Stimulated activated CD4-positive, alpha-beta T cell treated with anti-CD3 and anti-CD28 coated beads, Interleukin-4, amount 100 ng/mL, for 24 hours (primary cell): ENCODE measurements at places on chromosomes 3 and 15.
A peak's percentile ranks its signal among the peaks of the same experiment; 100 is the strongest.

DNA sequence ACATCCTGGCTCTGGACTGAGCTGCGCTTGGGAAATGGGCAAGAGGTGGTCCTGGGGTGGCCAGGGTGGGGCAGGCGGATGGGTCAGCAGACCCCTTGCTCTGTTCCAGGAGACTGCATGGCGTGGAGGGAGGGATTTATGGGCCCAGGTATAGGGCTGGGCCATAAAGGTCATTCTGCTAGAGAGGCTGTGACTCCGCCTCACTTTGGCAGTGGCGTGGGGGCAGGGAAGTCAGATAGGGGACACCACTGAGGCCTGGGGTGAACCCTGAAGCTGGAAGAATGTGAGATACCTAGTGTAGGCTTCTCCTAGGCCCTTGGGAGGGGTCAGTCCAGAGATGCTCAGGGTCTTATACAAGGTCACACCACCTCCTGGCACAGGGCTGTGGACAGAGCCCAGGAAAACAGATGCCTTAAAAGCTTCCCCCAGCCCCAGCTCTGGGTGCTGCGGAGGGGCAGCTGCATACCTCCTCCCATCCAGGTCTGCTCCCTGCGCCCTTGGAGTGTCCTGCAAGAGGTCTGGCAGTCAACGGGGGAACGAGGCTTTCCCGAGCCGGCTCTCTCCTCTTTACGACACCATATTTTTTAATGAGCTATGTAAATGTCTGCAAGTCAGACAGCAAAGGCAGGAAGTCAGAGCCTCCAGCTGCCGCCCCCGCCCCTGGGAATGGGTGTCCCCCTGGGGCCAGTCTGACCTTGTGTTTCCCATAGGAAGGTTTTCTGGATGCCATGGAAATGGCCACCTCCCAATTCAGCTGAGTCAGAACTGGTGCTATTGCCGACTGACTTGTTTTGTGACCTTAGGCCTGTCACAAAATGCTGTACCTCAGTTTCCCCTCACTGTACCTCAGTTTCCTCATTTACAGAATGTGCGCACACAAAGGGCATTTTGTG lies 26.3 kb downstream of the LINGO1 start:
- DNase-seq: no peak

DNA sequence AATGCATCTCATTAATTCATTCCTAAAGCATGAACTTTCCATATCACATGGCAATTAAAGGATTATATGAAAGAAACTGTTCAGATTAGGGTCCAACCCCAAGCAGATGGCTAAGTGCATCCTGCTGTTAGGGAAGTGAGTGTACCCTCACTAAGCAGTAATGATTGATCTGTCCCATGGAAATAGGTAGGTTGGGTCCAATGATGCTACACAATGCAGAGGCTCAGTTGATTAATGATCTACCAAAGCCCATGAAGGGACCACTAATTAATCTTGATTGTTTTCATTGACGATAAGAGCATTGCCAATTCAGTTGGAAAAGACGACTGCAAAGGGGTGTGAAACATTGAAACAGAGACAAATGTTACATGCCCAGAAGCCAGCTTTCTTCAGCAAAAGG lies 194.5 kb upstream of the LRTM1 start:
- DNase-seq: no peak

GRCh38 chr15:75112278-75112847 lies 89.0 kb downstream of the PPCDC start:
- DNase-seq: no peak

DNA sequence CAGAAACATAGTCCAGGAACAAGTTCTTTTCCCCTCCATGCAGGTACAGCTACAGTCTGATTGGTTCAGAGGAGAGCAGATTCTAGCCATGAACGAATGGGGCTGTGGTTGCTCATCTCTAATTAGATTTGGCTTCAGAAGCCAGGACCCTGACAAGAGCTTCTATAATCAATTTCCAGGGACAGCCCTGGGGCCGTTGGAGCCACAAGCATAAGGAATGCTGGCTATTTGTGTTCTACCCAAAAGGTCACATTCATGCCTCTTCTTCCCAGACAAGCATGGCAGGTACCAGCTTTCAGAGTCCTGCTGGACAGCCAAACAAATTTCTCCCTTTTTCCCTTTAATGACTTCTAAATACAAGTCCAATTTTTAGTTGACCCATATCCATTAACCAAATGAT lies 215.5 kb upstream of the LRTM1 start:
- no peak for DNase-seq

DNA sequence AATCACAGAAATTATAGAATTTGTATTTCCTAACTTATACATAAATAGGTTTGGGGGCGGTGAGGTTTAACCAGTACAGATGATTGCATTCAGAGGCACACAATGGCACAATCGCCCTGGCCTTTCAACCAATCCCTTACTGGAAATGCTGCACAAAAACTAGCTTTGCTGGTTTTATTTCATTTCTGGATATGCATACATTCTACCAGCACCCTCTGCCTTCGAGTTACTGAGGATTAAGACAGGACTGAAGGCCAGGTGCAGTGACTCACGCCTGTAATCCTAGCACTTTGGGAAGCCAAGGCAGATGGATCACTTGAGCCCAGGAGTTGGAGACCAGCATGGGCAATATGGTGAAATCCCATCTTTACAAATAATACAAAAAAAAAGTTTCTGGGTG lies 336.1 kb downstream of the ARRDC4 start:
- DNase-seq: no peak

- peak; percentile 33 for DNase-seq
Observed at GRCh38 chr3:187999821-188000220, 154.1 kb upstream of the LPP start.

DNA sequence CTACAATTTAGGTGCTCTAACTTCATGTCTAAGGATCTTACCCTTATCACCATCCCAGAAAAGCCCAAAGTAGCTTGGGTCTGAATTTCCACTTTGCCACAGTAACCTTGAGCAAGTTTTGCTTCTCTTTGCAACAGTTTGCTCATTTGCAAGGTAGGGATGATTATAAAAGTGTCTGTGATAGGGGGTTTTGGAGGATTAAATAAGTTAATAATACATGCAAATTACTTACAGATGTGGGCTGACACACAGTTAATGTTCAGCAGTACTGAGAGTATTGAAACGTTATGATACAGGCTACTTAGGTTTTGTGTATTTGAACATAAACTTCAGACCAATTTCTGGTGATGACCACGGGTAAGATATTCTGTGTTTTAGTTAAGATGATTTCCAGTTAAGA lies 444.7 kb upstream of the TPRG1 start:
- no peak for DNase-seq

DNA sequence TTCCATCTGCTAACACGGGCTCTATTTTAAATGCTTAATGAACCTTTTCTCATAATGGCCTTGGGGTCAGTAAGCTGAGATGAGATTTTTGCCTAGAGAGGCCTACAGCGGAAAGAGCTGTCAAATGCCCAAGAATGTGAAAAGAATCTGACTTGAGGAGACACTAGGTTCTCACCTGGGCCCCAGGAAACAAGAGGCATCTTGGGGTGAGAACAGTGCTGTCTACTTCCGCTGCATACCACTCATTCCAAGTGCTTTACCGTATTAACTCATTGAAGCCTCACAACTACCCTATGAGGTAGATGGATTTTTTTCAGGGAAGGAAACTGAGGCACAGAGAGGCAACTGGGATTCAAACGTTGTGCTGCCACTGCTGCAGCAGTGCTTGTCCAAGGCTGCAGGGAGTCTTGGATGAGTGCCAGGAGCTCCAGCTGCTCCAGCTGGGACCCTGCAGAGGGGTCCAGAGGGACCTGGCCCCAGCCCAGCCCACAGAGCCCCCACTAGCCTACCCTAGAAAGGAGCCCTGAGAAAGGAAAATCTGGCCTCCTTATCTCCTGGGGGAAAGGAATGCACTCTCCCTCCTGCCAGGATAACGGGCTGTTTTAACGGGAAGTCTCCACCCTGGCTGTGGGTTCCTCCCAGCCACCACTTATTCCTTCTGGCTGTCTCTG lies 68.4 kb downstream of the SLC12A8 start:
- no peak for DNase-seq

GRCh38 chr3:128559486-128560225 lies 66.7 kb upstream of the GATA2 start:
- DNase-seq: no peak

GRCh38 chr3:168044049-168044448 lies 51.7 kb downstream of the GOLIM4 start:
- no peak for DNase-seq

DNA sequence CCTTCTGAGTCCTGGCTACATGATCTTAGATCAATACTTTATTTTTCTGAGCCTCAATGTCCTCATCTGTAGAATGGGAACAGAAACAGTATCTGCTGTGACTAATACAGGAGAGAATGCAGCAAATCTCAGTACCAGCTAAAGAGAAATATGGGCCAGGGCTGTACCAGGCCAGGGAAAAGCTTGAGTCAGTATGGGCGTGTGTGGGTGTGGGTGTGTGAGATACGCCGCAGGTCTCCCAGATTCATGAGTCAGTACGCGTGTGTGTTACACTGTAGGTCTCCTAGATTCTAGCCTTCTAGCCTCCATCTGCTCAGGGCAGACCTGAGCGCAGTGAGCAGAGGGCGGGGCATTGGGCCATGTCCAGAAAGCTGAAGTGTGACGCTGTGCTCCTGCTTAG lies 15.2 kb downstream of the GNAI2 start:
- DNase-seq: peak; percentile 70

DNA sequence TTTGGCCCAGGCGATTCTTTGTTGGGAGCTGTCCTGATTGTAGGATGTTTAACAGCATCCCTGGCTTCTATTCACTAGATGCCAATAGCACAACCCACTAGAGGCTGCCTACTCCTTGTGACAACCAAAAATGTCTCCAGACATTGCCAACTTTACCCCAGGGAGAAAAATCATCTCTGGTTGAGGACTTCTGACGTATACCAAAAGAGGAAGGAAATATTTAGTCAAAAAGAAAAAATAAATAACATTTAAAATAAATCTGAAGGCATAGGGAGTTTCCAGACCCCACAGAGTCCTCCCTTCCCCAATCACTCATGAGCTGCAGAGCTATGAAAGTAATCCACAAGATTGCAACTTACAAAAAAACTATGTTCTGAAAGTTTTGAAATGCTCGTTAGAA lies 61.0 kb downstream of the MECOM start:
- no peak for DNase-seq

DNA sequence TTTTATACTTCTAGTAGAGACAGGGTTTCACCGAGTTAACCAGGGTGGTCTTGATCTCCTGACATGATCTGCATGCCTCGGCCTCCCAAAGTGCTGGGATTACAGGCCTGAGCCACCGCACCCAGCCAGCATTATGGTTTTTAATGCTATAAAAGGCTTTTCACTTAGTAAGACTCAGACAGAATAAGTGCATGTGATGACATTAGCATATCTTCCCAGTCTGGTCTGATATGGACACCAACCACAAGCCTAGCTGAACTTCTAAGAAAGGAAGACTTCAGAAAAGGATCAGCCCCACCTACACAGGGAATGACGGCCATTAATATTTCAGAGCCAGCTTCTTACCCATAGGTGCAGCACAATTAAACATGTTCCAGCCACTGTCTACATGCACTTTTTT lies 27.0 kb downstream of the GRK7 start:
- DNase-seq: no peak

DNA sequence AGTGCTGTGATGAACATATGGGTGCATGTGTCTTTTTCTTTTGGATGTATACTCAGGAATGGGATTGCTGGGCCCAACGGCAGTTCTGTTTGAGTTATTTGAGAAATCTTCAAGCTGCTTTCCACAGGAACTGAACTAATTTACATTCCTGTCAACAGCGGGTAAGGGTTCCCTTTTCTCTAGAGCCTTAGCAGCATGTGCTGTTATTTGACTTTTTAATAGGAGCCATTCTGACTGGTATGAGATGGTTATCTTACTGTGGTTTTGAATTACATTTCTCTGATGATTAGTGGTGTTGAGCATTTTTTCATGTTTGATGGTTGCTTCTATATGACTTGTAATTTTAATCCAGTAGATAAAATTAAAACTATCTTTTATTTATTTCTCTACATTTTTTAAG lies 1168.6 kb upstream of the ALCAM start:
- no peak for DNase-seq

- peak; percentile 62 for DNase-seq
Observed at GRCh38 chr15:88918738-88919137, 5.6 kb upstream of the MFGE8 start.

GRCh38 chr3:181899702-181900101 lies 188.0 kb downstream of the SOX2 start:
- no peak for DNase-seq

- DNase-seq: no peak
Observed at GRCh38 chr3:179880868-179881267, 155.9 kb downstream of the PEX5L start.

GRCh38 chr3:185709251-185709955 lies 115.4 kb downstream of the IGF2BP2 start:
- DNase-seq: no peak

DNA sequence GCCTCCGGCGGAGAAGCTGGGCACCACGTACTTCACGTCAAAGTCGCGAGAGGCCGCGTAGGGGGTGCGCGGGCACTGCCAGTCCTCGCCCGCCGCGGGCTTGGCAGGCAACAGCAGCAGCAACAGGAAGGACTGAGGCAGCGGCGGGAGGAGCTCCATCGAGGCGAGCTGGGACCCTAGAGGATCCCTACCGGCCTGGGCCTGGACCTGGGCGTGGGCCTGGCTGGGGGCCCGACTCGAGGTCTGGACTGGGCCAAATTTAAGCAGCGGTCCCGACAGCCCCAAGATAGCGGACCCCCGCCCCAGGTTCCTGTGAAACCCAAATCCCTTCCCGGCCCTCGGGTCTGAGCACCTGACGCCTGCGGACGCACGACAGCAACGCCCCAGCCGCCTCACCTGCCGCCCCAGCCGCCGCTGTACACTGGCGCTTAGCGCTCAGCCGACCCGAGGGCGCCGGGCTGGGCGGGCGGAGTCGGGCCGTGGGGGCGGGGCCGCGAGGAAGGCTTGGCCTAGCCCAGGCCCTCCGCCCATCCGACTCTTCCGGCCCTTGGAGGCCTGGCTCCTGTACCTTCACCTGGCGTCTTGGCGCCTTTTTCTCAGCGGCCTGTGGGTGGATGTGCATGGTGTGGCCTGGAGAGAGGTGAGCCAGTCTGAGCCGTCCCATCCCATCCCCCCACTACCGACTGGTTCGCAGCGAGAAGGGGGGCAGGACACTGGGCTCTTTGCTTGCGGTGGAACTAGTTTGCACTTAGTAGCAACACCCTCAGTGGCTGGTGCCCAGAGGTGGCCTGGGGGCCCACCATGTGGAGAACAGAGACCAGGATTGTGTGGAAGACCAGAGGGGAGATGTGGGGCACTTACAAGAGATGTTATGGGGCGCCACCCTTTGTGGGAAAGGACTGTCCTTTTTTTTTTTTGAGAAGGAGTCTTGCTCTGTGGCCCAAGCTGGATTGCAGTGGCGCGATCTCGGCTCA lies at the start of gene MST1R:
MST1R (minus strand) TSS at position 423 of the 974 bp plus-strand sequence; CDS start at position 159, 264 bp downstream.
- peak; percentile 77 for DNase-seq

- DNase-seq: no peak
Observed at GRCh38 chr3:80994085-80994665, 767.3 kb downstream of the GBE1 start.

- no peak for DNase-seq
Observed at GRCh38 chr3:108833611-108834010, 11.0 kb downstream of the TRAT1 start.
